ENCODE measurements at places on chromosomes 12 and 14.

DNA sequence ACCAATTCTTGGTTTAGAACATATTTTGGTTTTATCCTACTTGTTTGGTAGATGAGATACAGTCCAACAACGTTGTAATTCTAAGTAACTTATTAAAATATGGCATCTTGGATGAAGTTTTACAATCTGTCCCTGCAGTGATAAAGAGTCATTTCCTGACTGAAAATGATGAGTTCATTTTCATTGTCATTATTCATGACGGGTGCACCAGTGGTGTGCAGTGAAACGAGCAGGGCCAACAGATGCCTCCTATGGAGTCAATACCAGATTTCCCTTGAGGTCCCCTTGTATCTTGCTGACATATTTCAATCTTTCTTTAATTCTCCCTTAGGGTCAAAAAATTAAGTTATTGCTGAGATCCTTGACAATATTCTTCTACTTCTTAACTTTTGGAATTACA lies 438.5 kb downstream of the LRIG3 start:
- DNase-seq = no peak

- DNase-seq = no peak
Observed at GRCh38 chr14:62956413-62956812, 88.8 kb downstream of the KCNH5 start.

DNA sequence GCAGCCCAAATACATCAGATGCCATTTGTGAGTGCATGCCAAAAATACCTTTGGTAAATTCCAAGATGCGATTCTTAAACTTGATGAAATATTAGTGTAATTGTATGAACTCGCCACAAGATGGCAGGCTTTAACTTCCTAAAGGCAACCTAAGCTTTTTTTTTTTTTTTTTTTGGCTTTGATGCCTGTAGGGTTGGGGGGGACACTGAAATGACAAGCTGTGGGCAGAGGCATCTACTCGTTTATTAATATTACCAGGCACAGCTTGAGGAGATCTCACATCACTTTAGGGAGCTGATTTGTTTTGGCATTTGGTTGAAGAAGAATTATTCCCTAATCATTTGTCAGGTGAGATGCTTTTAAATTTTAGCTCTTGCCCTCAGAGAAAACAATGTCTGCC lies 126.7 kb upstream of the CCDC196 start:
- DNase-seq = no peak

GRCh38 chr14:50225974-50226297 lies 5.4 kb downstream of the SOS2 start:
- DNase-seq = no peak

- no peak for DNase-seq
Observed at GRCh38 chr12:58741226-58741625, 179.1 kb downstream of the LRIG3 start.

DNA sequence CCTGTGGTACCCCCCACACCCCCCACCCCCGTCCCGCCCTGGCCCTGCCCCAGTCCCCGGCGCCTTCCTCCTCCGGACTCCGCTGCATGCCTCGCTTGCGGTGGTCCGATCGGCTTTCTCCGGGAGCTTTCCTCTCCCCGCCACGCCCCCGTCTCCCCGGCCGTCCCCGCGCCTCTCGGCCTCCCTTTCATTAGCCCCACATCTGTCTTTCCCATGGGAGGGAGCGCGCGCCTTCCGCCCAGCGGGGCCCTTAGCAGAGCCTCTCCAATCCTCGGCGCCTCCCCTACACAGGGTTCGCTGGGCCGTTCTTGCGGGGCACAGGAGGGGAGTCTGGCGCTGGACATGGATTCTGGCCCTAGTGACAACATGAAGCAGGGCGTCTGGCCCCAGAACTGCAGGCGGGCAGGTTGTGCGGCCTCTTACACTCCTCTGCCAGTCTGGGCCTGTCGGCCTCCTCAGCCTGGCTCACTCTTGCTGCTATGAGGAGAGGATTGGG lies 1.5 kb upstream of the EFS start:
- peak; percentile 82 for DNase-seq

- no peak for DNase-seq
Observed at GRCh38 chr12:96201272-96202227, 7.4 kb downstream of the ELK3 start.

- no peak for DNase-seq
Observed at GRCh38 chr12:69484428-69484827, 14.2 kb downstream of the FRS2 start.

GRCh38 chr12:9607716-9608115 lies at the start of gene KLRB1:
Gene KLRB1, minus strand, starts transcription at chr12:9607916. Its CDS starts 77 bp downstream, at chr12:9607839.
- no peak for DNase-seq

- no peak for DNase-seq
Observed at GRCh38 chr12:6626654-6627283, 9.0 kb downstream of the LPAR5 start.

DNA sequence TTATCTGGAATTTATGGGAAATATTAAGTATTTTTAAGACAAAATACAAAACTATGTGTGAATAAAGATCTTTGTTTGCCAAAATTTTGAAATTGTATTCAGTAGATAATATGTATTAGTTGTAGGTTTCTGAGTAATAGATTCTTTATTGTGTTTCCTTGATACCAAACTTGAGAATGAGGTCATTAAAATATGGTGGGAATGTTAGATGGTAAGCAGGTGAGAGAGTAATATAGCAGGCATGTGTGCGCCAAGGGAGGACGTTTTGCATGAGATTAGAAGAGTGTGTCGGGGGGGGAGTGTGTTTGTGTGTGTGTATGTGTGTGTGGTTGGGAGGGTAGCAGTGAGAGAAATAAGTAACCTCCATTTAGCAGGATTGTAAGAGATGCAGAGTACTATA lies 376.5 kb downstream of the NPAS3 start:
- DNase-seq = no peak

GRCh38 chr12:117059156-117059555 lies 40.1 kb downstream of the TESC start:
- no peak for DNase-seq

GRCh38 chr14:51639668-51640316 lies 11.9 kb upstream of the FRMD6 start:
- DNase-seq = no peak

- DNase-seq = peak; percentile 80
Observed at GRCh38 chr12:2179953-2180736, 127.4 kb downstream of the CACNA1C start.

GRCh38 chr12:47155457-47156166 lies 75.9 kb upstream of the AMIGO2 start:
- no peak for DNase-seq

GRCh38 chr12:51218607-51219161 lies 822 bp upstream of the POU6F1 start:
- DNase-seq = no peak

- DNase-seq = no peak
Observed at GRCh38 chr12:111405859-111406473, at the start of gene SH2B3. Gene SH2B3, plus strand, starts transcription at chr12:111405923. Its CDS starts 12,223 bp downstream, at chr12:111418146.
